RWPE2 (cell line): ENCODE measurements at places on chromosomes 6 and 20.

DNA sequence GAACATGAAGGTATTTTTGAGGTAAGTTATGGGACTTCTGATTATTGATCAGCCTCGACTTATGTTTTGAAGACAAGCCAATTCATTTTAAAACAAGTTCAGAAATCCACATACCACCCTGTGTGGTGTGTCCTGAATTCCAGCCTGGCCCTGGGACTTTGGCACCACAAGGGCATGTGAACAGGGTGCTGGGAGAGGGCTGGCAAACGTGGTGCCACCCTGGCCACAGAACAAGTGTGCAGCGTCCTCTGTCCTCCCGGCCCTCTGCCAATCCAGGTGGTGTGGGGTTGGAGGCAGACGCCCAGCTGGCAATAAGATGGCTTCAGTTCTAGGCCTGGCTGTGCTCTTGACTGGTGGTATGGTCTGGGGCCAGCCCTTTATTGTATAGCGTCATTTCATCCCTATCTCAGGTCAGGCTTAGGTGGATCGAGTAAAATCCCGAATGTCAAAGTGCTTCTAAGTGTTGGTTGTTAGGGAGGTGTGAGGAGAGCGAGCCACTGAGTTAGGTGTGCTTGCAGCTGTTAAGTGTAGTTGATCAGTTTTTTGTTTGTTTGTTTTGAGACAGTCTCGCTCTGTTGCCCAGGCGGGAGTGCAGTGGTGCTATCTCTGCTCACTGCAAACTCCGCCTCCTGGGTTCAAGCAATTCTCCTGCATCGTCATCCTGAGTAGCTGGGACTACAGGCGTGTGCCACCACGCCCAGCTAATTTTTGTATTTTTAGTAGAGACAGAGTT is 84.2 kb downstream of the RNF144B start:
- no peak for DNase-seq

DNA sequence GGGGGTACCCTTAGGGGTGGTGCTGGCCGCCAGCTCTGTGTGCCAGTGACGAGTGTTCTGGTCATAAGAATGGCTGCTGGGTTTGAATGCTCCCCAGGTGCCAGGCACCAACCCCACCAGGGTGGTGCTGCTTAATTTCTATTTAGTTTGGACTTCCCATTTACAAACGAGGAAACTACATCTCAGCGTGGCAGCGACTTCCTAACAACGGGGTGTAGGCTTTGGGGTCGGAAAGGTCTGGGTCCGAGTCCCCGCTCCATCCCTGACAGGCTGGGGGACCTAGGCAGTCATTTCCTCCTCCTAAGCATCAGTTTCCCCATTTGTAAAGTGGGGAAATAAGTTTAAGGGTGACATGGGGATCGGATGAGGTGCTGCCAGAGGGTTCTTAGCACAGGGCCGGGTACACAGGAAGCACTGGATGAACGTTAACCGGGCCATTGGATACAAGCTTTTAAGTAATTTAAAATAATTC is 30.3 kb downstream of the CEBPB start:
- no peak for DNase-seq

GRCh38 chr20:33948480-33948879 is 45.2 kb upstream of the RALY start:
- DNase-seq = no peak

DNA sequence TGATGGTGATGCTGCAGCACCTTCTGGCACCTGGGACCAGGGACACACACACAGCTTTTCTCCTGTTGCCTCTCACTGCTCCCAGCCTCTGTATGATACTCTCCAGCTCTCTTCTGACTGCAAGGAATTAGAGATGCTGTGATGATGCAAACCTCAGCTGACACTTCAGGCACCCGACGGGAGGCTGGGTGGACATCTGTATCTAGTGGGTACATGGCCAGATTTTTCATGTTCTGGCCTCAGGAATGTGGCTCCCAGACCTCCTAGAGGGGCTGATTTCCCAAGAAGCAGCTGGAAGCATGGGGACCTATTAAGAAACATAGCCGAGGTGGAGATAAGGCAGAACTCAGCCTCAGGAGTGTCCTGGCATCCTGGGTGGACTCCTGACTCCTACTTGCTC is 6.8 kb upstream of the EPB41L1 start:
- DNase-seq = no peak

GRCh38 chr6:149084026-149084425 is 233.5 kb upstream of the TAB2 start:
- no peak for DNase-seq

DNA sequence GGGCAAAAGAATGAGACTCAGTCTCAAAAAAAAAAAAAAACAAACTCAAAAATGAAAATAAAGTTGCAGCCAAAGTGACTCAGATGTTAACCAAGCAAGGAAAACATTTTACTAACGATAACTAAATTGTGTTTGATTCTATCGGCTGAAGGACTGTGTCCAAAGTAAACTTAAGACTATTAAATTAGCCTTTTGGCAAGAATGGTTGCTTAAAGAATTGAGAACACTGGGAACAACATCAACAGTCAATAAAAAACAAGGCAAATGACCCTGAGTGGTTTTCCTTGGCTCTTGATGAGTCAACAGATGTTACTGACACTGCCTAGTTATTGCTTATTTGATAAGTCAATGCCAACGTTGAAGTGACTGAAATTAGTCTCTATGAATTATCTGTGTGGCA is 36.7 kb downstream of the POU3F2 start:
- DNase-seq = no peak

DNA sequence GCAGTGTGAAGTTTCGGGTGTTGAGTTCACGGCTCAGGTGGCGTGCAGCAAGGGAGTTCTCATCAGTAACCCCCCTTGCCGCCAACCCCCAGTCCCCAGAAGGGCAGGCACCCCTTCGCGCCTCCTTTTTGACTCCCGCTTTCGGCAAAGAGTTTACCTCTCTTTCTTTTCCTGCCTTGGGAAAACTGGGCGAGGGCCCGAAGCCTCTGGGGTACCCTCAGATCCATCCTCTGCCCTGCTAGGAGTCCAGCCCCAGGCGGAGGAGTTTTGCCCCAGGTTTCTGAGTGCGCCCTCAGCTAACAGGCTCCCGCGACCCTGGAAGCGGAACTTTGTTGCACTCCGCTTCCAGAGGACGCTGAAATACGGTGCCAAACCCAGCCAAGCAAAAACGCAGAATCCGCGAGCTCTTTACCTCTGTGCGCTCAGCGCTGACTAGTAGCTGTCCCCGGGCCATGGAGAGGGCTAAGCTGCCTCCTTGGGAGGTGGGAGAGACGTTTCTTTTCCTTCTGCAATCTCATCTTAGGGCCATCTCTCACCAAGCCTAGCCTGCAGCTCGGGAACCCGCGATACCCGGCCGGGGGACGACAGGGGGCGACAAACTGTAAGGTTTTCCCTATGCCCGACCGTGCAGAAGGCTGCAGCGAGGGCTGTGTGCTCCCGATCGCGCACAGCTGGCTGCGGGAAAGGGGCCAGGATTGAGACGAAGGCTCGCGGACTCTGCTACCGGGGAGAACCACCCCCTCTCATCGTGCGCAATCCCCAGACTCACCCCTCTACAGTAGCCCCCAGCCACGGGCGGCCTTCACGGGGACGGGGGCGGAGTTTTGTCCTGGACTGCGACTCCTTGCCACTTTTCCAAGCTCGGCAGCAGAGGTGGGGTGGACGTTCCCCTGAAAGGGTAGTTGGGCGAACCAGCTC is 2.7 kb upstream of the PAX1 start:
- no peak for DNase-seq

GRCh38 chr20:1619861-1620444 is at the start of gene SIRPB1:
Gene SIRPB1, minus strand, starts transcription at chr20:1620009. Its CDS starts 65 bp downstream, at chr20:1619944.
- DNase-seq = no peak

- no peak for DNase-seq
Measured at GRCh38 chr6:166167258-166167731, 356 bp downstream of the TBXT start.

DNA sequence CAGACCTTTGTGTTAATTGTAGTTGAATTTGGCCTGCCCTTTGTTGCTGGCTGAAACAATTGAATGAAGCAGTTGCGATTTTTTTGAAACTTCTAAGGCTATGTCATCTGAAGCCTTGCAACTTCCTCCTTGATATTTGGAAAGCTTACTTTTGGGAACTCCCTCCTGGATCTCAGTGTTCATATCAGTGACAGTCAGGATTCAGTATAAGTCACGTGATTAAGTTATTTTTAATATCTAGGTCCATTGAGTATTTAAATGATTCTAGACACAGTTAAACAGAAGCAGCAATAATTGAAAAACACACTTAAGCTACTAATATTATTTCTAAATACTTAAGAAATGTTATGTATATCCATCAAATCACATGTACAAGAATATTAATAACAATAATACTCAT is 951.3 kb downstream of the GRIK2 start:
- no peak for DNase-seq

- peak; percentile 61 for DNase-seq
Measured at GRCh38 chr20:63142933-63143332, 73.0 kb downstream of the YTHDF1 start.

- no peak for DNase-seq
Measured at GRCh38 chr6:164097551-164098398, 683.3 kb downstream of the QKI start.

GRCh38 chr20:25407311-25408169 is at the start of gene GINS1:
Gene GINS1, plus strand, starts transcription at chr20:25407673. Its CDS starts 148 bp downstream, at chr20:25407821.
- DNase-seq = peak; percentile 93

DNA sequence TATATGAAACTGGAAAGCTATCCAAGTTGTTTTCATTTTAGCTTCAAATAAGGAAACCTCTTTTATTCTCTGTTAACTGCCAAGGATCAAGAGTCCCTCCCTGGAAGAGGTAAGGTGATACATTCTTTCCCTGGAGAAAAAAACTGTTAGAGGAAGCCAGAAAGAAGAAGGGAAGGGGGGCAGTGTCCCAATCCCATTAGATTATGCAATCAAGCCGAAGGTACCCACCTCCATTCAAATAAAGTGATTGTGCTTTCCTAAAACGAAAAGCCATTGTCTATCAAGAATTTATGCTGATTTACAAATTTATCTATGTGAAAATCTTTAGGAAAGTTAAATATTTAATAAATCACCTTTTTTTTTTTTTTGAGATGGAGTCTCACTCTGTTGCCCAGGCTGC is 9.5 kb upstream of the UQCC1 start:
- no peak for DNase-seq

- DNase-seq = no peak
Measured at GRCh38 chr20:53711333-53712211, 117.9 kb upstream of the ZNF217 start.

- DNase-seq = peak; percentile 76
Measured at GRCh38 chr20:44810391-44811149, at the start of gene RIMS4. Gene RIMS4, minus strand, starts transcription at chr20:44810546. Its CDS starts 275 bp downstream, at chr20:44810271.

DNA sequence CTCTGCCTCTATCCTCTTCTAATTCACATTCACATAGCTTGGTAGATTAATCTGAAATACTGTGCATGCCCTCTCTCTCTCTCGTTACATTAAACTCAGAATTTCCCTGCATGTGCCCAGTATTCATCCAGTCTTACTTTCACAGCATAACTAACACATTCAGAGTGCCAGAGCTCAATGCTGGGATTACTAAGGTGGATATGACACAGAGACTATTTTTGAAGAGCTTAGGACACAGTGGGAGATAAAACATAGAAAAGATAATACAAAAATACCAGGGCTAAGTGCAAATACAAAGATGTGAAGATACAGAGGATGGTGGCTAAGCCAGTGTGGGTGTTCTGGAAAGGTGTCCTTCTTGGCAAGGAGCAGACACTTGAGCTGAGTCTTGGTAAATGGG is 6.3 kb downstream of the SYNE1 start:
- no peak for DNase-seq

- DNase-seq = no peak
Measured at GRCh38 chr6:1087154-1087843, 224.6 kb upstream of the FOXQ1 start.

DNA sequence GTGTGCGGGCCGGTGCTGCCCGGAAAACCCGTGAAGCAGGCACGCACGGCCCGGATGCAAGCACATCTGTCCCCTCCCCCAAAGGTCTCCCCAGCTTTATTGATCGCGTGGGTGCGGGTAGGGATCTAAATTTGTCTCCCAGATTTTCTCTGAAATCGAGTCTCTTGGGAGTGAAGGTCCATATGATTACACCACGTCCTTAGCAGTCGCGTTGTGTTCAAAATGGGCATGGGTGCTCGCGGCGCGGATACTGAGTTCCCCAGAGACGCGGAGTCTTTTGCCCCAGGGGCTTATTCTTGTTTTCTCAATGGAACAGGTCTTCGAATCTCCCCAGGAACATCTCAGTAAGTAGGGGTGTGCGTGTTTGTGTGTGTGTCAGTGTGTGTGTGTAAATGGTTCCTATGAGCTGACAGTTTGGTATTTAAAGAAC is 2.8 kb upstream of the ZNF292 start:
- DNase-seq = no peak

- DNase-seq = no peak
Measured at GRCh38 chr6:131331873-131332781, 196.9 kb downstream of the AKAP7 start.

GRCh38 chr6:32972353-32973143 is 4.2 kb downstream of the BRD2 start:
- no peak for DNase-seq
